ENCODE measurements at places on chromosomes 6 and 20.

DNA sequence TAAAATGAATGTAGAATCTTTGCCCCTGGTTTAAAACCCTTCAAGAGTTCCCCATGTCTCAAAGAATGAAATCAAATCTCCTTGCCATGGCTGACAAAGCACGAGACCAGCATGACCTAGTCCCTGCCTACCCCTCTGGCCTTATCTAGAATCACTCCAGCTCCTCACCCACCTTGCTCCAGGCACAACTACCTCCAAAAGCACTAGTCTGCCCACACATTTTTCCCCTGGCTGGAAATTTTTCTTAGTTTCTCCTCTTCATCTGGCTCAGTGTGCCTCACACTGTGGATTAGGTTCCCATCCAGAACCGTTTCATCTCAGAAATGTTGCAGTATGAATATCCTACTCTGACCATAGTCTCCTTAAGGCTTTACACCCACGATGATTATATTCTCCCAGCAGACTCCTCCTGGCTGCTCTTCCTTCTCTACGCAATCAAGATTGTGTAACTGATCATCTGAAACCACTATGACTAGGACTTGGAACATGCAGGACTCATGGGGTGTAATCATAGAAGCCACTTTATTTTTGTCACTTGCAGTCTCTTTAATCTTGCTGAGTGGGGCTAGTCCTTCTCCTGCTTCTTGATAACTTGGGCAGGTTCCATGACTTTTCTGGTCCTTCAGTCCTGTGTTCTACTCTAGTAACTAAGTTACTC is 7.8 kb upstream of the MRS2 start:
- no peaks in the 10 kb centered on the region for H3K36me3 ChIP-seq
- H3K27me3 ChIP-seq = no peaks in the 10 kb centered on the region
- no peak overlapping the region for H3K4me3 ChIP-seq

GRCh38 chr6:71706523-71706922 is 179.8 kb upstream of the RIMS1 start:
- H3K36me3 ChIP-seq = no peaks in the 10 kb centered on the region
- H3K4me1 ChIP-seq = no peaks in the 10 kb centered on the region
- H3K4me3 ChIP-seq = no peak overlapping the region
- H3K27me3 ChIP-seq = no peaks in the 10 kb centered on the region
- no peak overlapping the region for H3K27ac ChIP-seq
- no peak for DNase-seq

DNA sequence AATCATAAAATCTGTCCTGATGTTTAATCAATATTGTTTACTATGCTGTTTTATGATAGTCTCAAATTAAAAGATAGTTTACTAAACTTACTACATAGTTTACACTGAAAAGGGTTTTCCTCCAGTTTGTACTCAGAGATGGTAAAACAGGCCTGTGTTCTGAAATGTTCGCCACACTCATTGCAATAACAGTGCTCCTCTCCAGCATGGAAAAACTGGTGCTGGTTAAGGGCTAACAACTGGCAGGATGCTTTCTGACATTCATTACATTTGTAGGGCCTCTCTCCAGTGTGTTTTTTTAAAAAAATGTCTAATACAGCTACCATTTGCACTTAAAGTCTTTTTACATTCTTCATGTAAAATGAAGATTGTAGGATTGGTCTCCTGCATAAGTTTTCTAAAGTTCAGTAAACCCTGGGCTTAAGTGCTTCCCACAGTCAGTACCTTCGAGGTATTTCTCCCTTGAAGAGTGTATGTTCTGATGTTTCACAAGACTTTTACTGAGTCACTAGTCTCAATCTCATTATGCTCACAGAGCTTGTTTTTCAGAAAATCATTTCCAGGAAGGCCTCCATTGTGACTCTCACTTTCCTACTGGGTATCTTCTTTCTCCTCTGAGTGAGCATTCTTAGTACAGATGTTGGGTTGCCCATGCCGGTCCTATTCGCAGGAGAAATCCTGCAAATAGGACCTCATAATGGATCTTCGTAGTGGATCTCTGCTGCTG is 8.7 kb upstream of the ZSCAN12 start:
- H3K4me3 ChIP-seq = no peak overlapping the region
- no peak overlapping the region for H3K27ac ChIP-seq
- no peaks in the 10 kb centered on the region for H3K36me3 ChIP-seq
- DNase-seq = no peak
- no peaks in the 10 kb centered on the region for H3K27me3 ChIP-seq
- H3K4me1 ChIP-seq = no peaks in the 10 kb centered on the region

GRCh38 chr20:37540001-37540400 is 12.3 kb upstream of the BLCAP start:
- no peaks in the 10 kb centered on the region for H3K27me3 ChIP-seq
- H3K4me3 ChIP-seq = no peak overlapping the region
- H3K36me3 ChIP-seq = no peaks in the 10 kb centered on the region
- peaks cover 13% of the 10 kb centered on the region for H3K4me1 ChIP-seq
- no peak overlapping the region for H3K27ac ChIP-seq

DNA sequence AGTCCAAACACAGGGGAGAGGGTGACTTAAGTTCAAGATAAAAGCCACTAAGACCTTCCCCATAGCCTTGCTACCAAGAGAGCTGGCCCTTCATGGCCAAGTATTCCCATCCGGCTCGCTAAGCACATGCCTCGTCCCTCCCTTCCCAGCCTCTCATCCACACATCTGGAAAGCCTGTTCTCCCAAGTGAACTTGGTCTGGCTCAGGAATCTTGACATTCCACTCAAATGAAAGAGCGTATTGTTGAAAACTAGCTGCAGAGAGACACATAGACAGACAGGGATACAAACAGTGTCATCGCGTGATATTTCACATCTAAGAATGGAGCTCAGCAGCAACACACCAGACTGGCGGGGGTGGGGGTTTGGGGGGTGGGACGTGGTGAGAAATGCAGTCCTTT is 182.8 kb upstream of the FOXQ1 start:
- H3K4me1 ChIP-seq = peaks cover 30% of the 10 kb centered on the region
- no peak overlapping the region for H3K4me3 ChIP-seq
- no peak overlapping the region for H3K27ac ChIP-seq
- no peak for DNase-seq
- H3K36me3 ChIP-seq = no peaks in the 10 kb centered on the region

Measured in esophagus squamous epithelium (tissue), 5 donors.